ENCODE measurements at places on chromosomes 1 and 21.
A peak's percentile ranks its signal among the peaks of the same experiment; 100 is the strongest.

DNA sequence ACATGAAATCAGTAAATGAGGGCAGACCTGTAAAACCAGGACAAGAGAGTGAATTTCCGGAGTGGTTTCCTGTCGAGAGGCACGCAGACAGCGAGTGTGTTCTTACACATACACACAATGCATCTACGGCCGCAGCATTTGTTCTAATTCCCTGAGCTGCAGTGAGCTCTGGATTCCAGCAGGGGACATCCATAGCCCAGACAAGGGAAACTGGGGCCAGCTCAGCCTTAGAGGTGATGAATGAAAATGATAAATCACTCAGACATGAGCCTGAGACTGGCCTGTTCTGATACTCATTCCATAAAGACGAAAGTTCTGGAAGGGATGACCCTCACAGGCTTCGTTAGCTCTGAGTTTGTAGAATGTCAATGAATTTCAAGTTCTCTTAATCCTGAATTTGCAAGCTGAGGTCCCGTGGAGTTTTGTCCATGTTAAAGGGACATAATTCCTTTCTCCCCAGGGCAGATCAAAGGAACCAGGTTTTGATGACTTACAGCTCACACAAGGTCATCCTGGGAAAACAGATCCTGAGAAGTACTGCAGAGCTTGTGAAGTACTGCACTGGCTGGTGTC, 207.9 kb upstream of the C1orf87 start:
- peak; percentile 86 for DNase-seq

DNA sequence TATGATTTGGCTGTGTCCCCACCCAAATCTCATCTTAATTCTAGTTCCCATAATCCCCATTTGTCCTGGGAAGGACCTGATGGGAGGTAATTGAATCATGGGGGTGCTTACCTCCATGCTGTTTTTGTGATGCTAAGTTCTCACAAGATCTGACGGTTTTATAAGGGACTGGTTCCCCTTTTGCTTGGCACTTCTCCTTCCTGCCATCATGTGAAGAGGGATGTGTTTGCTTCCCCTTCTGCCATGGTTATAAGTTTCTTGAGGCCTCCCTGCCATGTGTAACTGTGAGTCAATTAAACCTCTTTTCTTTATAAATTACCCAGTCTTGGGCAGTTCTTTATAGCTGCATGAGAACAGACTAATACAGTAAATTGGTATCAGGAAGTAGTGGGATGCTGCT, 114.1 kb downstream of the ZNF648 start:
- no peak for DNase-seq

GRCh38 chr1:119831027-119831426, 19.8 kb upstream of the REG4 start:
- DNase-seq: no peak

GRCh38 chr1:206895837-206896242, 1.4 kb upstream of the IL24 start:
- DNase-seq: peak; percentile 39

DNA sequence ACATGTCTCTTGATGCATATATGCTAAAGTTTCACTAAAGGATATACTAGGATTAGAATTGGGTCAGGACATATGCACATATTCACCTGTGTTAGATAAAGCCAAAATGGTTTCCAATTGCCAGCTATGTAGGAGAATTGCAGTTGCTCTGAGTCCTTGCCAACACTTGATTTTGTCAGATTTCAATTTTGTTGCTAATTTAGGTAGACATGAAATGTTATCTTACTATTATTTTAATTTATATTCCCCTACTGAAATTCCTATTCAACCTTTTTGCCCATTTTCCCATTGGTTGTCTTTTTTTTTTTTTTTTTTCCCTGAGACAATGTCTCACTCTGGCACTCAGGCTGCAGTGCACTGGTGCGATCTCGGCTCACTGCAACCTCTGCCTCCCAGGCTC, 13.4 kb downstream of the HDAC1 start:
- DNase-seq: no peak

DNA sequence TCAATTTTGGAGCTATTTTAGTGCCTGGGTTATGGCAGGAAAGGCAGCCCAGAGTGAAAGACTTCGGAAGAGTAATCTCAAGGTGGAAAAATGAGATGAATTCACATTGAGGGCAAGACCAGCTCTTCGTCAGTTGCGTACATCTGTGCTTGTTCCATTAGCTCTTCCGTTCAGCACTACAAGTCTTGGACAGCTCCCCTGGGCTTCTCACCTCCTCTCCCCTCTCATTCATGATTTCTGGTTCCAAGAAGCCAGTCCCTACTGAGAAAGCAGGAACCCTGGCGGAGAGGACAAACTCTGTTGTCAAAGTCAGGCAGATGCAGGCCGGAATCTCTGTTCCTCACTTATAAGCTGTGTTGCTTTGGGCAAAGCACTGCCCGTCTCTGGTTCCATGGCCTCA, 76.5 kb downstream of the ACTL8 start:
- peak; percentile 67 for DNase-seq

GRCh38 chr1:61276246-61276645, 193.9 kb downstream of the NFIA start:
- DNase-seq: no peak

DNA sequence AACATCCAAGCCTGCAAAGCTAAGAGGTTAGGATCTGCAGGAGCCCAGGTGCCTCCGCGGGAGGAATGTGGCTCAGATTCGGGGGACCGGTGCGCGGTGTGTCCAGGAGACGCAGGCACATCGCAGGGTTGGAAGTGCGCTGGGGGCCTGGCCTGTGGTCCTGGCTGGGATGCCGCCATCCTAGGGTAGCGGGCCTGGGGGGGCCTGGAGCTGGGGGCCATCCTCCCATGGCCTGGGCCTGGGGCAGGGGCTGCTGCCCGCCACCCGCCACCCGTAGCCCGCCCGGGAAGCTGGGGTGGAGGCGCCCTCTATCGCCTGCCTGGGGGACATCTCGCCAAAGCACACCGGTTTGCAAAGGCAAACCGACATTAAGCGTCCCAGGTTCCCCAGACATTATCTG, 170.6 kb upstream of the ARHGEF16 start:
- peak; percentile 15 for DNase-seq

- no peak for DNase-seq
These were observed 33.5 kb downstream of the PDPN start for GRCh38 chr1:13617108-13617507.

DNA sequence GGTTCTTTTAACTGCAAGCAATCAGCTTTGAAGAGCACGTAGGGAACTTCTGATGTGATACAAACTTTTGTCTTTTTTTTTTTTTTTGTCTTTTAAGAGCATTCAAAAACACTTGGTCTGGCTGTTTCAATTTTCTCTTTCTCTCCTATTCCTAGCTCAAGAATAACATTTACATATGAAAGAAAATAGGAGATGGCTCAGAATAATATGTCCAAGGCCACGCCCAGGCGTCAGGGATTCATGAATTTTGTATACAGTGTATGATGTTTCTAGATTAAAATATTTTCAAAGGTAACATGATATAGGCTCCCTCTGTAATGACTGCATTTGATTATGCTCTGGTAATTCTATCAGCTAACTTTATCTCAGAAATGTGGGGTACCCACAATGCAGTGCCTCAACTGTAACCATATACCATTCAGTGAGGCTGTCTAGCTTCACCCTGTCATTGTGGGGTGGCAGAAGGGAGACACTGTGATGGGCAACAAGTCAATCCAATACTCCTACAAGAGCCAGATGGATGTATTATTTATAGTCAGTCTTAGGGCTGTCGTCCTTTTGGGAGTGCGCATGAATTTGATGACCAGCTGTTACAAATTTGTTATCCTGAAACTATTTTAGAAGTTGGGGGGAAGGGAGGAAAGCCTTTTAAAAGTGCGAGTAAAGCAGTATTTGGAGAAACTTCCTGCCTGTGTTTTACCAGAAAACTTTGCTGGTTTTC, 1.5 kb upstream of the AKNAD1 start:
- DNase-seq: peak; percentile 25

GRCh38 chr1:226033582-226033981, 28.9 kb upstream of the H3-3A start:
- DNase-seq: no peak

GRCh38 chr1:3857791-3858129, 484 bp downstream of the DFFB start:
- DNase-seq: no peak

DNA sequence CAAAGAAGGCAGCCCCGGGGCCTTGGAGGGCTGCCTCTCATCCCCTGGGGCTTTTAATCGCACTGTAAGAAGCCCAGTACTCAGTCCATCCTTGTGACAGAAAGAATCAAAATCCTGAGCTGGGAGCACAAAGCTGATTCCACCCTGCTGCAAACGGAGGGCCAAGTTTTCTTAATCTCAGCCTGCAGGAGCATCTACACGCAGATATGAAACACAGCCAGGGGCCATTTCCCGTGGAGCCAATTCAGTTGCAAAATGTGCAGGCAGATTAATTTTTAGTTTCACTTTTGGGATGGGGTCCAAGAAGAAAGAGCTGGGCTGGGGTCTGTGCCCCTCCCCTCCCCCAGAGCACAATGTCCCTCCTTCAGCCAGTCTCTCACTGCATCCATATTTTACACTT, 4.4 kb downstream of the LYPD8 start:
- no peak for DNase-seq
